ENCODE measurements at places on chromosomes 5 and 9.

GRCh38 chr9:91790917-91791316 lies 159.1 kb downstream of the ROR2 start:
- no peak for DNase-seq

DNA sequence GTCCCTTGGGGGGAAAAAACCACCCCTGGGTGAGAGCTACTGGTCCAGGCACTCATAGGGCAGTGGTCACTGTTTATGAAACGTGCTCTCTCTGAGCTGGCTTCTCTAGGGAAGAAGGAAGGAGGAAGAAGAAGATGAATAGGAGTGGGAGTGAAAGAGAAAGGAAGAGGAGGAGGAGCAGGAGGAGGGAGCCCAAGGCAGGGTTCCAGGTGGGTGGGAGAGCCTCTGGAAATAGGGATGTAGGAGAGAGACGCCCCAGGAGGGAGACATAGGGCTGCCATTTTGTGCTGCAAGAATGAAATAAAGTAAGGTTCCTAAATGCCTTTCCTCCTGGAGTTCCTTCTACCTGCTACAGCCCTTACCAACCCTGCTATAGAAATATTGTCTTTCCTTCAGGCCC lies 65.7 kb downstream of the PCDH1 start:
- no peak for DNase-seq

DNA sequence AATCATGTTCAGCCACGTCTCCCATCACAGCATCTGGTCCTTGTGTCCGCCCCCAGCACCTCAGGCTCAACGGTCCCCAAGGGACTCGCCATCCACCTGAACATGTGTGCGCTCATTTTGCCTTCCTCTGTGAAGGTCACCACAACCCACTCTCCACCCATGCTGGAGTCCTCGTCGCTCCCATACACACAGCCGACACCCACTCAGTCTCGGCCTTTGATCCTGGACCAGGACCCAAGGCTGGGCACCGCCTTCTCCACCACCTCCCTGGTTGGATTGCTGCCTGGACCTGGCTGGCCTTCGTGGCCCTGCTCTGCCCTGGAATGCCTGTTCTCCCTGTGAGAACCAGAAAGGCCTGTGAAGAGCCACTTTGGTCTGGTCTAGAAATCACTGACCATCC lies 60.3 kb downstream of the UBE2QL1 start:
- no peak for DNase-seq

DNA sequence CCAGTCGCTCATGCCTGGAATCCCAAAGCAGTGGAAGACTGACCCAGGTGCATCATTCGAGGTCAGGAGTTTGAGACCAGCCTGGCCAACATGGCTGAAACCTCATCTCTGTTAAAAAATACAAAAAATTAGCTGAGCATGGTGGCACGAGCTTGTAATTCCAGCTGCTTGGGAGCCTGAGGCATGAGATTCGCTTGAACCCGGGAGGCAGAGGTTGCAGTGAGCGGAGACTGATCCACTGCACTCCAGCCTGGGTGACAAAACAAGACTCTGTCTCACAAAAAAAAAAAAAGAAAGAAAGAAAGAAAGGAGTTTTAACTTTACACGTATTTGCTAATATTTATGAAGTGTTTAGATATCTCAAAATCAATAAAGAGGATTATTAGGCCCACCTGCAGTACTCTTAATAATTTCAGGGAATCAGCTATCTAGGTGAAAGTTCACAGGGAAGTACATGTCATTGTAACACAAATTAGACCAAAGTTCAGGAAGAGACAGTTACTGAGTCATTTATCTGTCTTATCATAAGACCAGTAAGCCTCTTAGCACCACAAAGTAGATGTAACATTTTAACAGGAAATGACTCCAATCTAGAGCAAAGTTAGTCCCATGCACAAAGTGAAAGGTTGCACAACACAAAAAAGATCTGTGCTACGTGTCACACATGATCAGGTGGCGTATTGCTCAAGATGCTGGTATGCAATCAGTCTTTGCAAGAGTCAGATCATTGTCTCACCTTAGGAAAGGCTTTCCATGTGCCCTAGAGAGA lies 34.1 kb upstream of the PLIN2 start:
- no peak for DNase-seq

DNA sequence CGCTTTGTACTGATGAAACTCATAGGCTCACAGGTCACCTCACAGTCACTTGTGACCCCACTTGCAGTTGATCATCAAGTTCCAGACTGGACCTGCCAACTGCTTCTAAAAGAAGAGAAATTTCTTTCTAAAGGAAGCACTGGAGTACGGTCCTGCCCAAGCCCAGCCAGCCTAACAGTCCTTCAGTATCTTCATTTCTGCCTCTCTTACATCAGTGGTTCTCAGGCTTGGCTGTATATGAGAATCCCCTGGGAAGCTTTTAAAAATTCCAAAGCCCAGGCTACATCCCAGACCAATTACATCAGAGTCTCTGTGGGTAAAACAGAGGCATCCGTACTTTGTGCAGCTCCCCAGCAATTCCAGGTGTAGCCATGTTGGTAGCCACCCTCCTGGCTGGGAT lies 282.1 kb downstream of the NFIB start:
- DNase-seq = no peak

DNA sequence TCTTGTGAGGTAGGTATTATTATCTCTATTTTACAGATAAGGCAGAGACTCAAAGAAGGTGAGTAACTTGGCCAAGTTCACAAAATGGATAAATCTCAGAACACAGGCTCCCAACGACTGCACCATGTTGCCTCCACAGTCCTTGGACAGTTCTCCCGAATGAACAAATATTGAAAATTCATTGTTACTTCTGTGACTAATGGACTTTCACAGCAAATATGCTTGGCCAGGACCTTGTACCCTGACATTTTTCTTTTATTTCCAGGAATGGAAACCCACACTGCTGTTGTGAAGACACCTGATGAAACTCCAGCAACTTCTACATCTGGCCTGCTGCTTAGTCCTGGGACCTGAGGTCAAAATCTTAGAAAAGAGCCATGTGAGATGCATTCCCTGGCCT lies 2.5 kb upstream of the CYSTM1 start:
- DNase-seq = no peak

DNA sequence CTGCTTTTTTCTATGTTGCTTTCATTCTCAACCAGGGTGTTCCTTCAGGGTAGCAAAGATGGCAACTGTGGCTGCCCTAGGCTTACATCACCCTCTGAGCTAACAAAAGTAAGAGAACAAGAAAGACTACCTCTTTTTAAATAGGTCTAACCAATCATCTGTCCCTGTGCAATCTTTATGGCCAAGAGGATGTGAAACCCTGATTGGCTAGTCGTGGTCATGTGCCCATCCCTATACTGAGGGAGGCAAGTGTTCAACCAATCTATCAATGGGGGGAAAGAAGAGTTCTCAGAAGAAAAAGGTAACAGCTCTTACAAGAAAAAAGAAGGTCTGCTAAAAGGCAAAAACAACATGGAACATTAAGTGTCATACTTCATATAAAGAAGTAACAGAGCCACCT lies 11.7 kb upstream of the SNCAIP start:
- DNase-seq = no peak

GRCh38 chr5:166926138-166926537 lies 1365.3 kb upstream of the WWC1 start:
- DNase-seq = no peak

- DNase-seq = no peak
Observed at GRCh38 chr5:176816043-176816745, 5.8 kb downstream of the UNC5A start.

DNA sequence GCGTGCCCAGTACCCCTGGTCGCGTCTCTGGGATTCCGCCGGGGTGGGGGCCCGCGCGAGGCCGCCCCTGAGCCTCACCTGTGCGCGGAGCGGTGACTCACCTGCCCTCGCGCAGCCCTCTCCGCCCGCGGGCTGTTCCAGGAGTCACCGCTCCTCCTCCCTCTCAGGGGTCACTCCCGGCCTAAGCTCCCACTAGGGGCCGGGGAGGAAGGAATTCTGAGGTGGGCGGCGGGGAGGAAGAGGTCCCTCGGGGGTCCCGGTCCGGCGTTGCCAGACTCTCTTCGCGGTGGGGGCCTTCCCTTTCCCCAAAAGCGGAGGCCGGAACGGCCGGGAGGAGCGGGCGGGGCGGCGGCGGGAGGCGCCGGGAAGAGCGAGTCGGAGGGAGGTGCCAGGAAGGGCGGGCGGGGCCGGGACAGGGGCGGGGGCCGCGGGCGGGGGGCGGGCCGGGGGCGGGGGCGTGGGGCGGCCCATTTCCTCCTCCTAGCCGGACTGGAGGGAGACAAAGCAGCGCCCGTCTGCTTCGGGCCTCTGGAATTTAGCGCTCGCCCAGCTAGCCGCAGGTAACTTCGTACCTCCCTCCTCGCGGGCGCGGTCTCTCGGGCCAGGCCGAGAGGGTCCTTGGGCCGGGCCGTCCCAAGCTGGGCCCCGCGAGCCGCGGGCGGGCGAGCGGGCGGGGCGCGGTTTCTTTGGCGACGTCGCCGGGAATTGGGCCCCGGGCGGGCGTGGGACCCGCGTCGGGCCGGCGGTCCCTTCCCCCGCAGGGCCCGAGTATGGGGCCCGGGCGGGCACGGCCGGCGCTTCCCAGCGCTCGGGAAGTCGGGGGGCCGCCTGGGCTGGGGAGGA lies at the start of gene CTNNA1:
Gene CTNNA1, plus strand, starts transcription at position 475 of the 843 bp plus-strand sequence. CDS start 28,500 bp downstream, outside the sequence.
- DNase-seq = peak; percentile 92

GRCh38 chr5:50965654-50966375 lies 299.4 kb downstream of the PARP8 start:
- DNase-seq = peak; percentile 59

- no peak for DNase-seq
Observed at GRCh38 chr5:138911441-138911840, 36.3 kb upstream of the LRRTM2 start.

DNA sequence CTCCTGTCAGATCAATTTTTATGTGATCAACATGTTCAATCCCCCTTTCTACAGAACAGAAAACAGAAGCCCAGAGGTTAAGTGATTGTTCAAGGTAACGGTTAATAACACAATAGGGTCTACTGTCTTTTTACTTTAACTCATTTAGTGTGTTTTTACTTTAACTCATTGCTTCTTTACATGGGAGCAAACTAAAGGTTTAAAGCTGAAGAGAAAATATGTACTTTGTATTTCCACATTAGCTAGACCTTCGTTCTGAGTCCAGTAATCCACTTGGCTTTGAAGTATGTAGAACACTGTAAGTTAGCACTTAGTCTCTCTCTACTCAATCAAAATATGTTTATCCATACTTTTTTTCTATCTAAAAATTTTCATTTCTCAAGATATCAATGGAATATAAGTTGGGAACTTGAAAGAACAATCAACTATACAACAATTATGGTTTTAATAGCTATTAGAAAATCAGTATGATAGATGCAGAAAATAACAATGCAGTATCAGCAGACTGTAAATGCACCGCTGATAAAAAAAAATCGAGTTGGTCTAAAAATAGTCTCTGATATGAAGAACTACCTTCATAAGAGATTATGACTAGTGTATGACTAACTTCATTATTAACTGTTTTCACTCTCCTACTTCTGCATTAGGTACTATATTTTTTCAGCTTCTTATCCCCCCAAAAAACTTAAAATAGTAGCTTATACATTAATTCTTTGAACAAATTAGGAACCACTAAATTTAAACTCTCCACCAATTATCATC lies 20.6 kb downstream of the PGGT1B start:
- no peak for DNase-seq

- peak; percentile 49 for DNase-seq
Observed at GRCh38 chr9:131837316-131837715, 97.4 kb upstream of the RAPGEF1 start.

GRCh38 chr9:110327716-110328115 lies 9.9 kb downstream of the TXNDC8 start:
- no peak for DNase-seq

DNA sequence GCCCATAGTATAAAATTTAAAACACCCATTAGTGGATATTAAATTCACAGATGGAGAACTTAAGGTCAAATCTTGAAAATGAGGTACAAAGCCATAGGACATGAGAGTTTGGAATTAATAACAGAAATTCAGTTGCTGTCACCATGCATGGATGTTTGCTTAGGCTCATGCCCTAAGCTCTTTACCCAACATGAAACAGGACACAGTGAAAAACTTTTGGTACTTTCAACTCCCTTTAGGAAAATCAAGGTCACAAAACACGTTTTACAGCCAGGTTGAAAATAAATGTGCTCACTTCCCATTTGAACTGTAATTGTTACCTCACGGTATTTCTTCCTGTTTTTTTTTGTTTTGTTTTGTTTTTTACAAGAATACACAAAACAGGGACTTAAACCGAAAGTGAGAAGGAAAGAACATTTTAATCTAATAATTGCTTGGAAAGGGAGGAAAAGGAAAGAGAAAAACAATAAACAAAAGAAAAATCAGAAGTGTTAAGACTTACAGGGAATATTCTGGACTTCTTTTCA lies 6.1 kb upstream of the TOPORS start:
- DNase-seq = no peak

GRCh38 chr5:143056339-143056704 lies 286.1 kb downstream of the ARHGAP26 start:
- no peak for DNase-seq

DNA sequence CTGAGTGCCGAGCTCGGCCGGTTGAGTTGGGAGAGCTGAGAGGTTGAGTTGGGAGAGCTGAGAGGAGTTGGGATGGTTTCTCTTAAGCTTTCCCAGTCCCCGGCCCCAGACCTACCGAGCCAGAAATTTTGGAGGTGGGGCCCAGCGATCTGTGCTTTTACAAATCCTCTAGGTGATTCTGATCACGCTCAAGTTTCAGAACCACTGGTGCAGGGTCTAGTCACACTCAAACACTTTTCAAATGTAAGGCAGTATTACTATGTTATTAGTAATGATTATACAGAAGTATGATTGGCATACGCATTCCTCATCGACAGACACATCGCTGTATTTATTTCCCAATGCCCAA lies 256 bp upstream of the CLINT1 start:
- DNase-seq = no peak

GRCh38 chr5:157496864-157497263 lies 36.9 kb downstream of the NIPAL4 start:
- DNase-seq = no peak

DNA sequence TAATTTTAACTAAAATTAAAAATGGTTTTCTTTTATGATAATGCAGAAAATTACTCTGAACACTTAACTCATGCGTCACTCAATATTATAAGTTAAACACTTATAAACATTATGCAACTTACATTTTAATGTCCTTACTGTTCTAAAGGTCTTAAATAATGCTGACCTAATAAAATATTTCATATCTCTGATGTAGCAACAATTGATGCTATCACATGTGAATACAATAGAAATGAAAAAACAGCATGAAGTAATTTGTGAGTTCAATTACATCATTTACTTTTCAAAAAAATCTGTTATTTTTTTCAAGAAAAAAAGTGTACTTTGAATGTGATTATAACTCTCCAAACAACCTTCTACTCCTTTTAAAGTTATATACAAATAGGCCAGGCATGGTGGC lies 26.4 kb upstream of the REEP5 start:
- DNase-seq = no peak

DNA sequence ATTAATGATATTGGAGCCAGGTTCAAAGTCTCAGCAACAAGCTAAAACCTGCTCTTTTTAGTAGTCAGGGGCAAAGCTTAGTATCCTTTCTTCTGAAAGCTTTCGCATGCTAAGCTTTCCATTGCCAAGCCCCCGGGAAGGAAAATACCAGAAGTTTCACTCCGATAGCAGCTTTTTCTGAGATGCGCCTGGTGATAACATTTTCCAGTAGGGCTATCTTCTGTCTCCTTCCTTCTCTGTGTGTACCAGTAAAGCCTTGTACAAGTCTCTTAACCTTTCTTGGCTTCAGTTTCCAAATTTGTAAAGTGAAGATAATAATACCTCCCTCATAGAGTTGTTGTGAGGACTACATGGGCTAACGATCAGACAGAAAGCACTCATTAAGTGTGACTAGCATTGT lies 36.7 kb downstream of the DOCK8 start:
- DNase-seq = no peak

- no peak for DNase-seq
Observed at GRCh38 chr5:139215107-139215975, 17.2 kb upstream of the SIL1 start.

- DNase-seq = no peak
Observed at GRCh38 chr5:62509806-62510205, 68.8 kb upstream of the LRRC70 start.
